ENCODE measurements at places on chromosomes 12 and 14.

GRCh38 chr12:69189378-69189978 lies 49.9 kb upstream of the CPSF6 start:
- no peak for DNase-seq

GRCh38 chr14:22900081-22900799 lies 17.2 kb downstream of the REM2 start:
- no peak for DNase-seq

- no peak for DNase-seq
These were observed 25.9 kb upstream of the CRIP2 start for GRCh38 chr14:105448706-105449111.

GRCh38 chr12:3107071-3107583 lies 29.9 kb downstream of the TSPAN9 start:
- DNase-seq, result no peak

DNA sequence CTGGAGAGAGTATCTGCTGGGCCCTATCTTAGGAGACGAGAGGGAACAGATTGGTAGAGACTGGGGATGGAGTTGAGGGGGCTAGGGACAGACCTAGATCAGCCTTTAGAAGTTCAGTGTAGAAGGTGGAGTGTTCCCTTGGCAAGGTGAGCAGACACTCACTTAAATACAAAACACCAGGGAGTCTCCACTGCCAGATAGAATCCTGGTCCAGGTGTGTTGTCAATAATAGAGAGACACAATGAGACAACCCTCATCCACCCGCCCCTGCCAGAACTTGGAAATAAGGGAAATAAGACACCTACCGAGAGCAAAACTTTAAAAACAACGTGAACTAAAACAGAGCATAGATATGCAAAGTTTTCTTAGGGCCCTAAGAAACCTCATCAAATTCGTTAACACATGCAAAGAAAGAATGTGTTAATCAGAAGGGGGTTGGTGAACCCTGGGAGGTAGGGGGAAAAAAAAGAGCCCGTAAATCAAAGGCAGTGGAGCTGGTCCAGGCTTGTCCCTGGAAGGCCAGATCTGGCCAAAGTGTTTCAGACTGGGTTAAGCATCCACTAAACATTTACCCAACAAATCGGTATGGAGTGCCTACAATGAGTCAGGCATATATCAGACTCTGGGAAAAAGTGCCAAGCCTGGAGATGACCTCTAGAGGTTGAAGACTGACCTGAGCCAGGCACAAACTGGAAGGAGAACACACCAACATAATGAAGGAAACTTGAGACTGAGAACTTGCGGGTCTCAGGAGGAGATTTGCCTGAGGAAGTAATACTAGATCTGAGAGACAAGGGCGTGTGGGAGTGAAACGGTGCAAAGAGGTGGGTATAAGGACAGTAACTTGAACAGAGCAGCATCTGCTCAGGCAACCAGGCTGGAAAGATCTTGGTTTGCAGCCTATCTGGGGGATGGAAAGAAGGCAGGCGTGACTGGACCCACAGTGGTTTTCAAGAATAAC lies 37.0 kb upstream of the OTX2 start:
- no peak for DNase-seq

DNA sequence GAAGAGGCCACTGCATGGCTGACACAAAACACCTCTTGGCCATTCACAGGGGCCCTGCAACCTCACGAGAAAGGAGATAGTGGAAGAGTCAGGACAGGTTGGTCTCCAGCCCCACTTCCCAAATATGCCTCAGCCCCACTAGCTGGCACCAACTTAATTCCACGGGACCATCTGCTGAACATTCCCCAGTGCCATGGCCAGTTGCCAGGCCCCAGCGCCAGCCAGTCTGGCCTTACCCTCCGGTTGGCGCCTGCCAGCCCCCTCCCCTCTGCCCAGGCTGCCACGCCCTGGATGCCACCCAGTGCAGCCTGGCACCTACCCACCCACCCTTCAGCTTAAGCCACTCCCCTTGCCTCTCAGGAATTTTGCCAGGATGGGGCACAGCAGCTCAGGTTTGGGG lies 21.2 kb upstream of the HSPB8 start:
- DNase-seq, result no peak

GRCh38 chr12:122399254-122399591 lies 23.2 kb downstream of the CLIP1 start:
- no peak for DNase-seq
